ENCODE measurements at places on chromosomes 16 and 17.
A peak's percentile ranks its signal among the peaks of the same experiment; 100 is the strongest.

- DNase-seq: peak; percentile 28
These were observed 19.0 kb upstream of the ITPRIPL2 start for GRCh38 chr16:19094542-19095365.

GRCh38 chr16:11232852-11233726 lies 22.9 kb downstream of the SOCS1 start:
- DNase-seq: no peak

GRCh38 chr16:75351183-75351582 lies 82.1 kb downstream of the CFDP1 start:
- peak; percentile 68 for DNase-seq

DNA sequence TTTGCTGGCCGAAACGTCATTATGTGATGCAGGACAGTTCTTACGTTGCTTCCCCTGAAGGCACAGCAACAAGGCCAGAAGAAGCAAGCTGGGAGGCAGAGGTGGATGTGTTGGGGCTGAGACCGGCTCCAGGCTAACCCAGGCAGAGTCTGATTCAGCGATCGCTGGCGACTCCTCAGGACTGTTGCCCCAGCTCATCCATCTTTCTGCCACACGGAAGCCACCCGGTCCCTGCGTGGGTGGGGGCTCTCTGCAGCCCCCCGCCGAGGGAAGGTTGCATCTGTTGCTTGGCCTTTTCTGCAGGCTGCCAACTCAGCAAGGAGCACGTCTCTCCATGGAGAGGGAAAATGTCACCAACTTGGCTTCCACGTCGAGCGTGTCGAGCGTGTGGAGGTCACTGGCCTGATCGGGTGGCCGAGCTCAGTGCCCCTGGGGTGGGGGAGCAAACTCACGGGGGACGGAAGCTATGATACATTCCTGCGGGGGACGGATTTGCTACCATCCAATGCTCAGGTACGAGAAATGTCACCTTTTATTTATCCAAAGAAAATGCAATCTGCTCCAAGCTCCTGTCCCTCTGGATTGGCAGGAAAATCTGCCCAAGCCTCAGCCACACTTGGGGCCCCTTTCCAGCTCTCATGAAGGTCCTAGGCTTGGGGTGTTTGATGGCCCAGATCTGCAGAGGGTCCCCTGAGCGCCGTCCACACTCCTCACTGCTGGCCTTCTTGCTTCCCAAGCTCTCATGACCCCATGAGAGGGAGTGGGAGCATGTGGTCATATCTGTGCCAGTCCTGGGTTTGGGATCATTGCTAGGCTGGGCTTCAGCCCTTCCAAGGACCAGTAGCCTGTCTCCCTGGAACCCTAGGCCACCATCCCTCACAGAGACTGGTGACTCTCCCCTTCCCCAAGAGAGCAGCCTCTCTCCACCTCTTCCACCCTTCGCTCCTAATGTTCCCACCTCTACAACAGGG lies 69.4 kb downstream of the RPH3AL start:
- DNase-seq: no peak

DNA sequence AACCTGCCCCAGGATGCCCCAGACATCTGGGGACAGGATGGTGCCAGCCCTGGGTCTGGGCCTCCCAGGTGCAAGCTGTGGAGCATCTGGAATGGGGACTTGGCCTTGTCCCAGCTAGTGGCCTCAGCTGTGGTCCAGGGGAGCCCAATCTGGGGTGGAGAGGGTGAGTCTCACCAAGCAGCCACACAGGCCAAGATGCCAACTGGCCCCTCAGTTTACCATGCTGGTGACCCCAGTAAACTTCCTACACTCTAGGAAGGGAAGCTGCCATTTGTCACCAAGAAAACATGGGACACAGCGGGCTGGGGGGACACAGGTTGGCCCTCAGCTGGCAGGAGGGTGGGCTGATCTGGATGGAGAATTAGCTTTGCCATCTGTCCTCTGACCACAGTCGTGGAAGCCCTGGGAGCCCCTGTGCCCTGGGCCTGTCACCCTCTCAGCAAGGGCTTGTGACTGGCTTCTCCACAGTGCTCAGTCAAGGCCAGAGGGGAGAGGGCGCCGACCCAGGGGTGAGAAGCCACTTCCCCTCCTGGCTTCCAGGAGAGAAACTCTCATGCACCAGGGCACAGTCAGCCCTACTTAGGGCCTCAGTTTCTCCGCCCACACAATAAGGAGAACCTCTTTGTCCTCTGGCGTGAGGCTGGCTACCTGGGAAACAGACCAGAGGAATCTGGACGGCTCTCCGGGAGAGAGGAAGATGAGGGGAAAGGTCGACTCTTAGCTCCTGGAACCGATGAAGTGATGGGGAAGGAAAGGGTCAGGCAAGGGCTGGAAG lies 126.4 kb upstream of the SMURF2 start:
- no peak for DNase-seq

Measured in fibroblast of lung (primary cell).